ENCODE measurements at places on chromosomes 1 and 21. TPM values are rescaled to one million over a fixed set of nuclear protein-coding genes. Genes with fewer than 3 reads are reported as not detected.

GRCh38 chr21:45388611-45389296 is 16.2 kb upstream of the COL18A1 start:
- DNase-seq: no peak

GRCh38 chr1:170967042-170967910 is 31.9 kb downstream of the MROH9 start:
- DNase-seq: peak; percentile 27

DNA sequence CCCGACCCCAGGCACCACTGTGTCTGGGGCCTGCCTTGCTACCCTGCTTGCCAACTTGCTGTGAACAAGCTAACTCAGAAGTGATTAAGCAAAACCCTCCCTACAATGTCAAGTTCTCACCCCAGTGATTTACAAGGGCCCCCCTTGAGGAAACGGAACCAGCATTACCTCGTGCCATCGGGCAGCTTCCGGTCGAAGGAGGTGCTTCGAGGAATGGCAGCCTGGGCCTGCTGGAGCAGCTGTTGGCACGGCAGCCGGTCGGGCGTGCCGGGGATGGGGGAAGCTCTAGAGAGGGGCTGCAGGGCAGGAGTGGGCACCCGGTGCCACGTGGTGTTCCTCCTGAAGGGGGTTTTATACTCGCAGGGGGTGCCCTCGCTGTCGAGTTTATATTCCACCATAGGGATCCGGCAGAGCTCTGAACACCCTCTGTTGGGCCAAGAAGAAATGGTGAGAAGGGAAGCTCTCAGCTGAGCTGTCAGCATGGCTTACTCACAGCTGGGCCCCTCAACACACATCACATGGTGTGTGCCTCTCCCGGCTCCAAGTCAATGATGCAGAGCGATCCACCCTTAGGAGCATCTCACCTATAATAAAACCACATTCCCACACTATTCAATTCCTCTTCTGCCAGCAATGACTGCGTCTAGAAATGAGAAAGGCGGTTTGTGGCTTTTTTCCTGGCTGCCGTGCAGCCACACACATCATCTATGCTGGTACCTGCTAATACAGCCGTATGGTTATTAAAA is 184.4 kb downstream of the SIPA1L2 start:
- DNase-seq: no peak

DNA sequence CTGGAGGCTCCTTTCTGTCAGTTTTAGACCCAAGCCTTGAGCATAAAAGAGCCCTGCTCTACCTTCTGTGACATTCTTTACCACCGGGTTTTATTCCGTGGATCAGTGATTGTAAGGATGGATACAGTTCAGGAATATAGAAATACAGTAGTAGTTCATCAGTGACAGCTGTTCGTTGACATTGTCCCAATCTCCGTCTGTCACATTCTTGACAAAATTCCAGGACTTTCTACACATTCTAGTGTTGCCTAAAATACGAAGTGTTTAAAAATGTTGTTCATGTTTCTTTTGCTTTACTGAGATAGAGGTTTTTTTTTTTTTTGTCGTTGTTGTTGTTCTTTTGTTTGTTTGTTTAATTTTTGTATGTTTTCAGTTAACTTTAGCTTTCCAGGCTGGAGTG is 29.9 kb downstream of the MAP10 start:
- no peak for DNase-seq

DNA sequence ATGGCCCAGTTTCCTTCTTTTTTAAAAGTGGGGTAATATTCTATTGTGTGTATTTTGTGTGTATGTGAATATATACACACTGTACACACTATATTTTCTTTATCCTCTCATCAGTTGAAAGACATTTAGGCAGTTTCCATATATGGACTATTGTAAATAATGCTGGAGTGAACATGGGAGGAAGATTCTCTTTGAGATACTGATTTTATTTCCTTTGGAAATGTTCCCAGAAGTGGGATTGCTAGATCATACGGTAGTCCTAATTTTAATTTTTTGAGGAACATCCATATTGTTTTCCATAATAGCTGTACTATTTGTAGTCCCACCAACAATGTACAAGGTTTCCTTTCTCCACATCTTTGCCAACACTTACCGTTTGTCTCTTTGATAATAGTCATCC is 51.0 kb downstream of the F3 start:
- DNase-seq: no peak

DNA sequence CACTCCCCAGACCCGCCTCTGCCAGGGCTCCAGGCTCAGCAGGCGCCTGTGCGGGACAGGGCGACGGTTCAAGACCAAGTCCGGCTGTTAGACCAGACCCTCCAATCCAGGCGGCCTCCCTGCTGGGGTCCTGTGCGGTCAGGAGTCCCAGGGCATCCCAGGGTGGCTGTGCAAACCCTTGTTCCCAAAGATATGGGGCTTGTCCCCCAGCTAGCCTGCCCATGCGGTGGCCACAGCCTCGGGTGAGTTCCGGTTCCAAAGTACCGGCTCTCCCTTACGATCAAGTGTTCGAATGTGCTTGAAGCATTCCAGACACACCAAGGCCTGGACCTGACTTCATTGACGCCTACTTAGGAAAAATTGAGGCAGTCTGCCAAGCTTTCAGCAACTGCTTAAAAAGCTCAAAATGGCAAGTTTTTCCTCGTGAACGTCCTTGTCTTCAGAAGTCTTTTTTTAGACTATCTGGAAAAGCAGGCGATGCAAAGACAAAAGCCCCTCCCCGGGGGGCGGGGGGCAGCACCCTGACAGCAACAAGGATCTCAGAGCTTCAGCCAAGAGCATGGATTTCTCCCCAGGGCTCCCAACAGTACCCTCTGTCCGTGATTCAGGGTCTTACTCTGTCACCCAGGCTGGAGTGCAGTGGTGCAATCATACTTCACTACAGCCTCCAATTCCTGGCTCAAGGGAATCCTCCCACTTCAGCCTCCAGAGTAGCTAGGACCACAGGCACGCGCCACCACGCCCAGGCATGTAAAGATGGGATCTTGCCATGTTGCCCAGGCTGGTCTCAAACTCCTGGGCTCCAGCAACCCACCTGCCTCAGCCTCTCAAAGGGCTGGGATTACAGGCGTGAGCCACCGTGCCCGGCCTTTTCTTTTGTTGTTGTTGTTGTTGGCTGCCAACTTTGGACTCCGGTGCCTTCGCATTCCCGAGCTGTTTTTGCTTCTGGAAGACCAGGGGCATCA is 2.3 kb downstream of the FAAP20 start:
- no peak for DNase-seq

GRCh38 chr21:23921670-23922418 is 1685.4 kb downstream of the MRPL39 start:
- DNase-seq: no peak

DNA sequence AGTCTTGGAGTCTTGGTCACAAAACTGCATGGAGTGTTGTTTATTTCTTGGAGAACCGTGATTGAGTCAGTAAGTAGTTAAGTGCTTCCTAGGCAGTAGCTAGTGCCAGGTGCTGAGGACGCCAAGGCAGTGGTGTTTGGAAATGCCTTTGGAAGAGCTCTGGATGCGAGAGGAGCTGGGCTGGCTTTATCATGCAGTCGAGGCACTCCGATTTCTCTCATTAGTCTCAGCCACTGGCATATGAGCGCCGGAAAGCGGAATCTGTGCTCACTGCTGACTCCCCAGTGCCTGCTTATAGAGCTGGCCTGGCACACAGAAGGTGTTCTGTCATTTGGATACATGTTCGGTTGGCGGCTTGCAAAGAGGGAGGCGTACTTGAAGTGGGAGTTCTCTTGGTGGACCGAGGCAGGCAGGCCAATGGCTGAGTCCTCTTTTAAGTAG is 3.6 kb downstream of the TENT5C start:
- no peak for DNase-seq

DNA sequence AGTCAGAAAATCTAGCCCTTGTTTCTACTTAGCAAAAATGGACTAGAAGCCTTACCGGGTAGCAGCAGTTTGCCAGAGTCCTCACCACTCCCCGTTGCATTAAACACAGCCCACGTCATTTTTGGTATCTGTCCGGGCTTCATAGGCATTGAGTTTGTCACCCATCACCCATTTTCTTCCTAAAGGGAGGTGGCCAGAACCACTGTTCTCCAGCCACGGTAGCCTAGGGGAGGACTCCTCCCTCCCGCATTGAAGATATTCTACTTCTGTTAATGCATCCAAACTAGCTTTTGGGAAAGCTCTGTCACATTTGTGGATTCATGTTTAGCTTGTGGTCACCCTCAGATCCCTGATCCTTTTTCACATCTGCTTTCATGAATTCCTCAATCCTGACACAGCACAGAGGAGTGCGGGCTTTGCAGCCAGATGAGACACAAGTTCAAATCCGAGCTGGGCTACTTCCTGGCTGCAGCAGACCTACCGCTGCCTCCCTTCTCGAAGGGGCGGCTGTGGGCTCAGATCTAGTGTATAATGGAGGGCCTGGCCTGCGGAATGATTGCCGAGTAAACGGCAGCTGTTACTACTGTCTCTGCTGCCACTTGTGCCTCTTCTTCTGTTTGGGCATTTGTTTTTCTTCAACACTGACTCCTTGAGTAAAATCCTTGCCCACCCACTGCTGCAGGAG is 63.2 kb upstream of the EFHD2 start:
- no peak for DNase-seq

- DNase-seq: peak; percentile 49
Measured at GRCh38 chr1:88985032-88985431, 7.4 kb downstream of the KYAT3 start.

GRCh38 chr1:33515607-33516006 is 43.2 kb downstream of the ZSCAN20 start:
- no peak for DNase-seq

- DNase-seq: no peak
Measured at GRCh38 chr1:224563666-224564065, 52.5 kb upstream of the CNIH3 start.

DNA sequence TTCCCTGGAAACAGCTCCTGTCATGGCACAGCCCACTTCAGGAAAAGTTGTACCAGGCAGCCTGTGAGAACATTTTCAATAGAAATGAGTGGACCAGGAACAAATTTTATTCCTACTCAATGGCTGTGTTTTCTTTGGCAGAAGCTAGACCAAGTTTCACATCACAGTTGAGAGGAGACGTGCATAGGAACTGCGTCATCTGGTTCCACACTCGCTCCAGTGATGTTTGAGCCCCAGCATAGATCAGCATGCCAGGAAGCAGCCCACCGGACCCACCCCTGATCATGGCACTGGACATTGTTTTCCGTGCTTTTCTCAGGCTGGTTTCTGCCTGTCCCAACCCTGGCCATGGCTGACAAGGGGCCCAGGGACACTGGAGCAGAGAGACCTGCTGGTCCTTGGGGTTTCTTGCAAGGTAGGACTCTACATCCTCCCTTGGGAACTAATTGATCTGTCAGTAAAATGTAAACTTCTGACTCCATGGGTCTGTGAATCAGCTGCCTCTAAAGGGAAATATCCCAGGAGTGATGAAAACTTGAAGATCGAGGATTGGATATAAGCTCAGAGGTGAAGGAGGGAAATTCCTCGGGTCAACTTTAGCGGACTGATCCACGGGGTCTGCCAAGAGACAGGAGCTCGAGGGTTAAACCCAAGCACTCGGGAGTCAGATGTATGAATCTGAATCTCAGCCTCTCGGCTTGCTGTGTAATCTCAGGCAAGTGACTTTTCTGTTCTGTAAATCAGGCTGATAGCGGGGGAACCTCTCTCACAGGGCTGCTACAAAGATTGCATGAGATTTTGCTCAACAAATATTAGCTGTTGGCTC is 35.7 kb downstream of the NEK2 start:
- no peak for DNase-seq

DNA sequence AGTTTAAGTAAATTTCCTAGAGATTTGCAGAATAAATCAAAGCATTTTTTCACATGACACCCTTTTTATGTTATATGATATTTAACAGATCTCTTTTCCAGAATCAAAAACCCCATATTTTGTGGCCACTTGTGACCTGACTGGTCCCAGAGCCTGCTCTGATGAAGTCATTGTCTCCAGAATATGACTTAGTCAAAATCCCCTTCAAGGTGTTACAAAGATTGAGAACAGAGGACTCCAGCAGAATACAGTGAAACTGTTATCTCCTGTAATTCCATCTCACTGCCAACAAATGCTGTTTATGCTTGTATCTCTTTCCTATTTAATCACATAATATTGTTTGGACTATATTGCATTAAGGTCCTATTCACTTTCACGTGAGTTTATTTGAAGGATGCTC is 25.6 kb downstream of the RGS1 start:
- DNase-seq: no peak

DNA sequence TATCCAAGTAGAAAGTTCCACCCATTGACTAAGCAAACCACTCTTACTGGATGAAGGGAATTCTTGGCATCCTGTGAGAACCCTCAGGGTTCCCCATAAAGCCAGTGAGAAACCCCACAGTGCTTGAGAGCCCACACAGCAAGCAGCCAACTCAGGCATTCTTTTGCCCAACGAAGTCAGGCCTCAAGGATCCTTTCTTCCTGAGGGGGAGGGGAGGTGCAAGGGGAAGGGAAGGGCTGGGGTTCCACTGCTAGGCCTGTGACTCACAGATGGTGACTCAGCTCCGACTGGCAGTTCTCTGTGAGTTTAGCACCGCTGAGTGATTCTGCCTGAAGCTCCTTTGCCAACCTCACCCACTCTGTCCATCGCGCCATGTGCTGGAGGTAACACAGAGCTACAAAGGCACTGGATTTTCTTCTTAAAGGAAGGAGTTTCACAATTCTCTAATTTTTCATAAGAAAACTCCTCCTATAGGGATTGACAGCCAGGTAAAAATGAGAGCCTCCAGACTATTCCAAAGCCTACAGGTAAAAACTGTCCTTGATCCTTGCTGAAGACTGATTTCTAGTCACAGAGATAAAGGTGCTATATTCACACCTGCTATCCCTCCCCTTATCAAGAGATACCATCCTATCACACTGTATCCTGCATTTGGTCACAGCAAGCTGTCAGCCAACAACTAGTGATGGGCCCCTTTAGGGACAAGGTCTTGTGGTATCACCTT is 4.8 kb downstream of the ENO1 start:
- no peak for DNase-seq

DNA sequence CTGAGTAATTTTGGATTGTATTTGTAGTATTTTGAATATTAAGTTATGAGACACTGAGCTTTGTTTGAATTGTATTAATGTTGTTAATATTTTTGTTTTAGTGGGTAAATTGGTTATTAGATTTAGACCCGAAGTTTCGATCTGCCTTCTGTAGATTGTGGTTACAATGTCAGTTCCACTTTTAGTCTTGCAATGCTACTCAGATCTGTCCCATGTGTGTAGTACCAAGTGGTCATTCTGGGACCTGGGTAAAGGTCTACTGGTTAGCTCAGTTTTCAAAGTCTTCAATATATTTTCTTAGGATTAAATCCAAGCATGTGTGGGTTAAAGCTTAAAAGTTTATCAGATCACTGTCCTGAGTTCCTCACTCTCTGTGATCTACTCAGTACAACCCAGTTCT is 346.5 kb upstream of the PROX1 start:
- DNase-seq: no peak

Gene SLAMF9
- polyA plus RNA-seq: not detected

Gene LRRC53
- 0.01 TPM for polyA plus RNA-seq

Gene RGS13
- not detected for polyA plus RNA-seq

Gene ACOT11
- polyA plus RNA-seq: 16.0 TPM

Gene TENT5C
- polyA plus RNA-seq: 3.5 TPM

Gene ZNF670
- 7.9 TPM for polyA plus RNA-seq

Gene AK5
- 2.7 TPM for polyA plus RNA-seq

Gene FAM72D
- 2.2 TPM for polyA plus RNA-seq

Gene SERTAD4
- polyA plus RNA-seq: 2.7 TPM

Data from renal pelvis (tissue), 12 donors.